ENCODE measurements at places on chromosomes 3 and 15. TPM values are rescaled to one million over a fixed set of nuclear protein-coding genes. Genes with fewer than 3 reads are reported as not detected.

- DNase-seq, result peak; percentile 38
These were observed 45.3 kb downstream of the ROPN1B start for GRCh38 chr3:126014252-126014651.

DNA sequence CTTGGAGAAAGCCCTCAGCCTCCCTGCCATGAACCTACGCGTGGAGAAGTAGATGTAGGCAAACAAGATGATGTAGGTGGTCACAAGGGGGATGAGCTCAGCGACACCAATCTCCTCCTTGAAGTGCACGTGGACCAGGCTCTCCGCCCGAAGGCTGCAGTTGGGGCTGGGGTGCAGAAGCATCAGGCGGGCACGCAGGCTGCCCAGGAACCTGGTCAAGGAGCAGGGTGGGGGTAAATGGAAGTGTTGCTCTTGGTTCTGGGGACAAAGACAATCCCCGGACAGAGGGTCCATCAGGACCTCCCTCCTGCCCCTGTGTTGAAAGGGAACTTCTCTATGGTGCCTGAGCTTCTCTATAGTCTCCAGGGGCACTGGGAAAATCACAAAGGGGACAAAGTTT is 45.1 kb downstream of the PTPN23 start:
- DNase-seq, result no peak

- DNase-seq, result no peak
These were observed 22.4 kb downstream of the RCN2 start for GRCh38 chr15:76953913-76954312.

GRCh38 chr3:153115326-153115725 is 46.7 kb upstream of the RAP2B start:
- no peak for DNase-seq

- peak; percentile 32 for DNase-seq
These were observed 301.1 kb downstream of the DIPK2A start for GRCh38 chr3:144272680-144273079.

- DNase-seq, result no peak
These were observed 520.6 kb downstream of the MFSD1 start for GRCh38 chr3:159322322-159322939.

- no peak for DNase-seq
These were observed 84.8 kb upstream of the IQSEC1 start for GRCh38 chr3:13157986-13158385.

DNA sequence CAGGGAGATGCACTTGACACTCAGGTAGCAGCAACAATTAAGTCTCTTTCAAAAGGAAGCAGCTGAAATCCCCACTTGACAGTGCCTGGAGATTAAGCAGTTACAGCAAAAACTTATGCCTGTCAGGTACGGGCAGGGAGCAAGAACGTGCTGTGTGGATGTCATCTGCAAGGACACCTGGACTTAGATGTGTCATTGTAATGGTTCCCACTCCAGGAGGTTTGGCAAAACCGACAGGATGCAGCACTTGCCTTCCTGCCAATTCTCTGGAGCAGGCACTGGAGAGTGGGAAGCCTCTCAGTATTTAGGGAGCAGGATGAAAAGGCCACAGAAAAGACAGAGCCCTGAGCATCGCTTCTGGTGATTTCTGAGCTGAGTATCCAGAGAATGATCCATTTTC is 292.4 kb downstream of the PDCD6IP start:
- DNase-seq, result no peak

DNA sequence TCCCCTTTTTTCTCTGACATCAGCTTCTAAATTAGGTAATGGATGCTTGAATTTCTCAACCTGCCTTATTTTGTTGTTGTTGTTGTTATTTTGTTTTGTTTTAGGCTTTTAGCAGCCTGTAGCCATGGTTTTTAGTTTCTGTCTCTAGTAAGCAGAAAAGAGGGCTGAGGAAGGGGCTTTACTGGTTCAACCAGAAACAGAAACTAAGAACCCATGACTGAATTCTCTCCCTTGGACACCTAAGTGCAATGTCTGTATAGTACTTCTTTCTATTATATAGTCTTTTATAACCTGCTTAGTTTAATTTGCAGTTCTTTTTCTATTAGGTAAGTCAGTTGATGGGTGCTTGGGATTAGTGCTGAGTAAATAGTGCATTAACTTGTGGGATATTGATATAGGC is 129.0 kb downstream of the BBX start:
- no peak for DNase-seq

- DNase-seq, result no peak
These were observed 673.7 kb downstream of the FHIT start for GRCh38 chr3:60577601-60578000.

DNA sequence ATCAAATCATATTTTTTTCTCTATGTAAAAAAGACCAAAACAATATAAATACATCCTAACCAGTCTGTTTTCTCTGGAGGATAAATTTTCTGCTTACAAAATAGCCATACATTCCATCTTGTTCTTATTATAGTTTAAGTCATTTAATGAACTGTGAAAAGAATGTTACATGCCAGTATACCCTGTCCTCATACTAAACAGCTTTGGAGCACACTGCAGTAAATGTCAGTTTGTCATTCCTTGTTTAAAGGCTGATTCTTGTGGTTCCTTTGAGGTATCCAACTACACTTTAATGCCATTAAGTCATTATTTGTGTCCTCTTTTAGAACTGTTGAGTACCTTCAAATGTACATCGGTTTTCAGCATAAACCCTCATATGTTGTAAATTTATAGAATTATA is 52.7 kb upstream of the DCBLD2 start:
- peak; percentile 85 for DNase-seq

ITPKA gene
- total RNA-seq, result 0.35 TPM

NDUFB5 gene
- 197 TPM for total RNA-seq

ARRDC4 gene
- 19.2 TPM for total RNA-seq

WDR49 gene
- 0.58 TPM for total RNA-seq
